ENCODE measurements at places on chromosomes 2 and 18. TPM values are rescaled to one million over a fixed set of nuclear protein-coding genes. Genes with fewer than 3 reads are reported as not detected.

DNA sequence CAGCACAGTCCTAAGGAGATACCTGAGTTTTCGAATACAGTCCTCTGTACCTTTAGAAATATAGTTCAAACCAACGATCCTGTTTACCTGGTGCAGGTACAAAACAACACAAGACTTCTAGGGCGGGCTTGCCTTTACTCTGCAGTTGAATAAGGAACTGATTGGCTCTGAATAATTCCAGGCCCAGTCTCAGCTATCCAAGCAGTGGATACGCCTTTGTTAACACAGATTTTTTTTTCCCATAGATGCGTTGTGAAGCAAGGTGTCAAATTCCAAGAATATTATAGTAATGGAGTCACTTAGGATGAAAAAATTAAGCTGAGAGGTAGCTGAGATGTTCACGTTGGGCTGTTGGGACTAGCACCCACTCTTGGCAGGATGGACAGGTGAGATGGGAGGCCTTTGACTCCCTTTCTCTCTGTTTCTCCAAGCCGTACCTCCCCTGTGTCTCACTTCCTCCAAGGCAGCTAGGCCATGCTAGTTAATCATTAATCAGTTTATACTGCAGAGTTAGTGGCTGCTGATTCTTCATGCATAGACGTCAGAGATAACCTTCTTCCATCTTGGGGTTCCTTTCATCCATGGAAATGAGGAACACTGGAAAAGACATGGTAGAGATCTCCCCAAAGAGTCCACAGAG is 380.8 kb upstream of the ACVR2A start:
- DNase-seq: no peak

NYAP2 gene
- total RNA-seq: not detected

HOXD8 gene
- total RNA-seq: not detected

DNA sequence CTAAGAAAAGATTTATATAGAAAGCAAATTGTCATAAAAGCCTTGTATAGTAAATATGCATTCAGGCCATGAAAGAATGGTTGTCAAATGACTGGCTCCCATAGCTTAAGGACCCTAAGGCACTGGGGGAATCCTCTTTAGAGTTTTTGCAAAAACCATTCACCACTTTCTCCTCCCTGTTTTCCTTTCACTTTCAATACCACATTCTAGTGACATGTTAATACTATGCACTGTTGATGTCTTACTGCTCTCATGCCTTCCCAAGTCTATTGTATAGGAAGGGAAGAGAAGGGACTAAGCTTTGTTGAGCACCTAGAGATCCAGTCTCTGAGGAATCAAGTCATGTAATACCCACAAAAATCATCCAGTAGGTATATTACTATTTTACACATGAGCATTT is 383.0 kb upstream of the LRRTM1 start:
- DNase-seq: no peak

DNA sequence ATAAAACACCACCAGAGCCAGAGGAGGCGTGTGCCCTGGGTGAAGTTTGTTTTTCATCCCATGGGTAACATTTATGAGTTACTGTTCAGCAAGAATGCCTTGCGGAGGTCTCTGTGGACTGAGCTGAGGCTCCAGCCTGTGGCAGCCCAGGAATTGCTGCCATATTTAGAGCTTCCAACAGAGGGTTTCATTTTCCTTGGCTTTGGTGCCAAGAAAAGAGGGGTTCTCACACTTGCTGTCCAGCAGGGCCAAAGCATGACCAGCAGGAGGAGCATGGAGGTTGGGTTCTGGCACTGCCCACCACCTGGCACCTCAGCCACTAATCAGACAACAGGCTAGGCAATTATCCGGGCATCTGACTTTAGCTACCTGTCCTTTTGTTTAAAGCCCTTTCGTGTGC is 36.7 kb downstream of the EPAS1 start:
- DNase-seq: no peak

DNA sequence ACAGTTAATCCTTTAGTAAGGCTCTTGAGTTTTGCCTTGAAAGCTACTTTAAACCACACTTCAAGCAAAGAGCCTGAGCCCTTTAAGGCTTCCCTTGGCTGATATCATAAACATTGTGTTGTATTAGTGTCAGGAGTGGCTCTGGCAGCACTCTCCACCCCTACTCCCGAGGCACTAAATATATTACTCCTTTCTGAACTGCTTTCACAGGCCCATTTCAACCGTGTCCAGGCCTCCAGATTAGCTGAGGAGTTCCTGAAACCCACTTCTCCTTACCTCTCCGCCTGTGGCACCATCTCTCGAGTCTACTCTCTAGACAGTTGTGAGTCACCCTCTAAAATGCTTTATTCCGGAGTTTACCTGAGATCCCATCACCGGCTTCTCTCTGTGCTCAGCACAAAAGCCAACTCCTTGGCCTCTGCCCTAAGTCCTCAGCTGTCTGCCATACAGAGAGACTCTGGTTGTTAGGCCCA is 14.4 kb upstream of the STON1 start:
- no peak for DNase-seq

MYO5B gene
- total RNA-seq: 44.1 TPM

DNA sequence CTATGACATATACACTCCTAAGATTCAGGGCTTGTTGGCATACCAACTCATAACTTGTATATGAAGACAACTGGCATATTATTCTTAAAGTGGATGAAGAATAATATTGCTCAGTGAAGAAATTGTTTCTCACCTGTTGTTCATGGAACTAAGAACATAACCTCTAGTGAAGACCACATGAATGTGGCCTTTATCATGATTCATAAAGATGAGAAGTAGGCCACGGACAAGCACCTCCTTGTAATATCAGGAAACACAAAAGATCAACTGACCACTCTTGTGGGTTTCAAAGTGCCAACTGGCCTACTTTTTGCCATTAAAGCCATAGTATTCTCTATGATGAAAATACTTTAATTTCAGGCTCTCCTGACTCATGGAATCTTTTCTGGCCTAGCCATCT is 407.4 kb downstream of the GRB14 start:
- DNase-seq: no peak

GRCh38 chr18:7221424-7222155 is 9.3 kb upstream of the LRRC30 start:
- DNase-seq: peak; percentile 39

GRCh38 chr2:9556121-9556743 is 602 bp upstream of the ADAM17 start:
- no peak for DNase-seq

IL1A gene
- not detected for total RNA-seq

DHX57 gene
- 36.0 TPM for total RNA-seq

ANKRD23 gene
- 6.1 TPM for total RNA-seq
